NCI-H2081 treated with DMSO at 0.1 percent for 48 hours (cell line): ENCODE measurements at places on chromosomes 4 and X.

- DNase-seq: no peak
These were observed 24.5 kb downstream of the RUFY3 start for GRCh38 chr4:70746179-70746839.

DNA sequence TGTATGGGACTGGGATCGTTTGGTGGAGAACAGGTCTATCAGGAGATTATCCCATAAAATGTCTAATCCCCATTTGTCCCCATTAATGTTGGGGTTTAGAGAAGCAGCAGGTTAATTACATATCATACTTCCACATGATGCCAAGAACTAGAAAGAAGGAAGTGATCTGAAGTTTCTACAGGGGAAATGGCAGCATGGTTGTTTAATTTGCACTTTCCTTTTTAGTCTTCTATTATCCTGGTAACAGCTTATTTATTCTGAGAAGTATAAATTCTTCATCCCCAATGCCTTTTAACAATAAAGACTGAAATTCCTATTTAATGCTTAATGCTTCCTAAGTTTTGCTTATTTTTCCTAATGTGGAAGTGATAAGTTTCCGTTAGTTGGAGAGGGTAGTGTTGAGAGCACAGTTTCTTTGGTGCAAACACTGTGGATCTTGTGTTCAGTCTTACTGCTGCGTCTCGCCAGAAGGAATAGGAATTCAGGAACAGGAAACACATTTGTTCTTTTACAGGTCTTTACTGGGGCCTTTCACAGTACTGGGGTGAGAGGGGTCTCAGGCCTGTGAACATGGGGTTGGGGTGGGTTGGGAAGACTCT lies 59.5 kb upstream of the TADA2B start:
- no peak for DNase-seq

DNA sequence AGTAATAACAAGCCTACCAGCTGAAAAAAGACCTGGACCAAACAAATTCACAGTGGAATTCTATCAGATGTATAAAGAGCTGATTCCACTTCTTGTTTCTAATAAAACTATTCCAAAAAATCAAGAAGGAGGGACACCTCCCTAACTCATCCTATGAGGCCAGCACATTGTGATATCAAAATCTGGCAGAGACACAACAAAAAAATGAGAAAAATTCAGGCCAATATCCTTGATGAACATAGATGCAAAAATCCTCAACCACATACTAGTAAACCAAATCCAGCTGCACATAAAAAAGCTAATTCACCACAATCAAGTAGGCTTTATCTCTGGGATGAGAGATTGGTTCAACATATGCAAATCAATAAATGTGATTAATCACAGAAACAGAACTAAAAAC lies 147.9 kb upstream of the NEIL3 start:
- no peak for DNase-seq

GRCh38 chr4:73417973-73418372 lies 13.9 kb downstream of the ALB start:
- no peak for DNase-seq

GRCh38 chr4:84681486-84682274 lies 98.8 kb downstream of the CDS1 start:
- DNase-seq: no peak

DNA sequence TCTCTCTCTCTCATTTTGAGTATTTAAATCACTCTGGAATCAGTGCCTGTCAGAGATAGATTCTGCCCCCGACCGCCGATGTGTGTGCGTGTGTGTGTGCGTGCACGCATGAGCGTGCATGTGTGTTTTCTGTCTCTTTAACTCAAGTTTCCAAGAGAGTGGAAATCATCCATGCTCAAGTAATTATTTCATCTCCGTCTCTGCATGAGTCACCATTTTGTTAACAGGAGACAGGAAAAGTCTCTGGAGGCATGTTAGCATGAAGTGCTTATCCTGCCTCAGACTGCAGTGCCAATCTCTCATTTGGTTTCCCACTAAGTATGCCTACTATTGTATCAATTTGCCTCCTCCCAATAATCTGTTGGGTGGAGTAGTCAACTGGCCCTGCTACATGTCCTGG lies 182.9 kb upstream of the NHS start:
- no peak for DNase-seq

DNA sequence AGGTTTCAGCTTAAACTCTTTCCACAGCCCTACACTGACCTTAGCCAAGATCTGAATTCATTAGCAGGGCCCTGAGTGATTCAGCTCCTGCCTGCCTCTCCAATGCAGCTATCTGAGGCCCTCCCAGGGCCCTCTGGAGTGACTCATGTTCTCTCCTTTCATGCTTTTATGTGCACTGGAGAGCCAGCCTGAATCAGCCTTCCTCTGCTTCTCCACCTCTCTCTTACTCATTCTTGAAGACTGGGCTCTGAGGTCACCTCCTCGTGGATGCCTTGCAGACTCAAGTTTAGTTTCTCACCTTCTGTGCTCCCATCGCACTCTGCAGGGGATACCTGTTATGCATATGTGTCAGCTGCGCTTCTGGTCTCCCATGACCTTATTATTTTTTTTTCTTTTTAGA lies 3.1 kb upstream of the OCIAD2 start:
- no peak for DNase-seq

DNA sequence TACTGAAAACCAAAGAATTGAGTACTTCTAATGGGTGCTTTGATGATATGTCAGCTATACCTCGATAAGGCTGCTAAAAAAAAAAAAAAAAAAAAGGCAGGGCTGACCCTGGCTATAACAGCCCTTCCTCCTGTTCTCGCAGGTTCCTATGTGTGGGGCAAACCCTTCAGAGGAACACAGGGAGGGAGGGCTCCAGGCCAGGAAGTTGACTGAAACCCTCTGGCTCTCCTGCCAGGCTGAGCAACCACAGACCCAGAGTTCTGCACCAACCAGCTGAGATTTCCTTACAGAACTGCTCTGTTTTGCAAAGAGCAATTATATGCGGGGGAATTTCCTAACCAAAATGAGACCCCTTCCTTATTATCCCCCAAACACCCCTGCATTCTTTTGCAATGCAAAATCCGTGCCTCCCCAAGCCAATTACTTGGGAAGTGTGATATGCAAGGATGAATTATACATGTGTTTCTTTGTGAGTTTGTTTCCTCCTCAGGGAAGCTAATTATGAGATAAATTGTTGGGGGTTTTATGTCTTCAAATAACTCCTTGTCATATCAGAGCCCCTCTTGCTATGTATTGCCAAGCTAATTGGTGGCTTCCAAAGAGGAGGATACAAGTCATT lies 45.6 kb downstream of the PDHA1 start:
- no peak for DNase-seq

GRCh38 chr4:67635331-67635730 lies 65.6 kb downstream of the UBA6 start:
- DNase-seq: no peak

GRCh38 chr4:15327311-15328298 lies 100.2 kb upstream of the C1QTNF7 start:
- DNase-seq: no peak

DNA sequence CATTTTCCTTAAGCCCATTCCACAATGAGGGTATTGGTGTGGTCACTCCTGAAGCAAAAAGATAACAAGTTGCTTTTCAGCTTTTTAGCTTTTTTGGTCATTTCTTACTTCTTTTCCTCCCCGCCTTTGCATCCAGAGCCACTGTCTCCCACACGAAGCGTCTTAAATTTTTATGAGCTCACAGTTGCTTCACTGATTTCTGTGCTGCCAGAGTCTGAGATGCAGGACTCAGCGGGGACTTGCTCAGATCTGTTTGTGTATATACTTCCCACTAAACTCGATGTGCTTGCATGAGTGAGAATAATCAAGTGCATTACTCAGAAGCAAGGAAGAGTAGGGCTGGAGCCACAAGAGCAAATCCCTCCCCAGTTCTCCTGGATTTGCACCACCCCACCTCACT lies 80.2 kb upstream of the FHL1 start:
- DNase-seq: no peak

GRCh38 chr4:185540487-185541120 lies 5.3 kb upstream of the PDLIM3 start:
- no peak for DNase-seq

GRCh38 chrX:85543866-85544265 lies 164.4 kb upstream of the POF1B start:
- DNase-seq: no peak

GRCh38 chr4:13548059-13548983 lies 4.0 kb upstream of the NKX3-2 start:
- DNase-seq: no peak

- no peak for DNase-seq
These were observed 97.9 kb downstream of the ARHGEF9 start for GRCh38 chrX:63686878-63687714.

- DNase-seq: no peak
These were observed 272.2 kb upstream of the RASGEF1B start for GRCh38 chr4:81743731-81744435.

GRCh38 chr4:45094684-45095083 lies 368.3 kb upstream of the GNPDA2 start:
- DNase-seq: no peak

DNA sequence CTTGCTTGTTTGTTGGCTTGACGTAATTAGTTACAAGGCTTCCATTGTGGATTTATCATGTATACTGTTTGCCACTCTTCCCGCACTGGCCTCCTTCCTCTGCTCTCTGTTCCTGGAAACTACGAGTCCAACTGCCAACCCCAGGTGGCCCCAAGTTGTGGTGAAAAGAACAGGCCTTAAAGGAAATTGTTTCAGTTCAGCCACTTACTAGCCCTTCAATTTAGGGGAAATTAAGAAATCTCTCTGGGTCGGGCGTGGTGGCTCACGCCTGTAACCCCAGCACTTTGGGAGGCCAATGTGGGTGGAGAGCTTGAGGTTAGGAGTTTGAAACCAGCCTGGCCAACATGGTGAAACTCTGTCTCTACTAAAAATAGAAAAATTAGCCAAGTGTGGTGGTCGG lies 28.0 kb downstream of the RBM47 start:
- no peak for DNase-seq

DNA sequence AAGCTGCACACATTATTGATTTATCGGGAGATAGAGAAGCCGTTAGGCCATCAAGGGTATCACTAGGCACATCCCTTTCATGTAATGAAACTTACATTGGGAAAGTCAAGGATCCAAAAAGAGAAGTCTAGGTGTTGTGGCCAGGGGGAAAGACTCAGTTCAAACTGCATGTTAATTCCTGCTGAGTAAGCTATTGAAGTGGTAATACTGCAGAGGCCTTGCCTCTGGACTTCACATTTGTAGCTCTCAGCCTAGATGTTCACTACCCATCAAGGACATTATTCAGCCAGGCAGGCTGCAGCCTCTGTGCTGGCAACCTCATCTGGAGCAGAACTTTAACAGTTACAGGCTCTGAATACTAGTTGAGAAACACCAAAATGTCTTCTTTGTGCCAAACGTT lies 2094.5 kb upstream of the AGA start:
- no peak for DNase-seq

GRCh38 chr4:77959566-77960338 lies 97.1 kb downstream of the MRPL1 start:
- peak; percentile 10 for DNase-seq

GRCh38 chrX:31024866-31025265 lies 47.0 kb downstream of the FTHL17 start:
- DNase-seq: no peak

- DNase-seq: no peak
These were observed 130.1 kb upstream of the SH3RF1 start for GRCh38 chr4:169400832-169401231.

GRCh38 chr4:1419708-1420107 lies 13.5 kb upstream of the NKX1-1 start:
- DNase-seq: no peak

- DNase-seq: peak; percentile 20
These were observed 46.4 kb downstream of the SGMS2 start for GRCh38 chr4:107870916-107871786.

DNA sequence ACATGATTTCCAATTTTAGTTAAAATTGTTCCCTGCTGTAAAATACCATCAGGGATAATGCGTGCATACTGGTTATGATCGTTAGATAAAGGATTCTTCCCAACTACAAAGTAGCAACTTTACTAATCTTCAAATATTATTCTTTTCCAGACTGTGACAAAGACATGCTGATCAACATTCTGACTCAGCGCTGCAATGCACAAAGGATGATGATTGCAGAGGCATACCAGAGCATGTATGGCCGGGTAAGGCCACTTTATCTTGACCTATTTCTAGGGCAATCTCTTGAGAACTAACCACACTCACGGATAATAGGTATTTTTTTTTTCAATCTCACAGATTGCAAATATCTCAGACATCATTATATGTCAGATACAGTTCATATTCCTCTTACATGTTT lies 47.0 kb downstream of the ANXA10 start:
- no peak for DNase-seq

- no peak for DNase-seq
These were observed 202.8 kb downstream of the SHROOM3 start for GRCh38 chr4:76637712-76638361.

- DNase-seq: no peak
These were observed 140.5 kb downstream of the CHRNA9 start for GRCh38 chr4:40475609-40476008.

GRCh38 chr4:188903986-188904385 lies 764.7 kb downstream of the TRIML1 start:
- no peak for DNase-seq

GRCh38 chr4:31156221-31156620 lies 436.1 kb downstream of the PCDH7 start:
- DNase-seq: no peak

- no peak for DNase-seq
These were observed 91.6 kb upstream of the EFHC2 start for GRCh38 chrX:44435047-44435446.

GRCh38 chrX:3371163-3371562 lies 24.7 kb upstream of the MXRA5 start:
- no peak for DNase-seq
